Aorta (tissue), 5 donors: ENCODE measurements at places on chromosomes 12 and 14. TPM values are rescaled to one million over a fixed set of nuclear protein-coding genes. Genes with fewer than 3 reads are reported as not detected.

TAS2R46 gene
- 3.3 TPM for total RNA-seq

LMNTD1 gene
- not detected for total RNA-seq

DNA sequence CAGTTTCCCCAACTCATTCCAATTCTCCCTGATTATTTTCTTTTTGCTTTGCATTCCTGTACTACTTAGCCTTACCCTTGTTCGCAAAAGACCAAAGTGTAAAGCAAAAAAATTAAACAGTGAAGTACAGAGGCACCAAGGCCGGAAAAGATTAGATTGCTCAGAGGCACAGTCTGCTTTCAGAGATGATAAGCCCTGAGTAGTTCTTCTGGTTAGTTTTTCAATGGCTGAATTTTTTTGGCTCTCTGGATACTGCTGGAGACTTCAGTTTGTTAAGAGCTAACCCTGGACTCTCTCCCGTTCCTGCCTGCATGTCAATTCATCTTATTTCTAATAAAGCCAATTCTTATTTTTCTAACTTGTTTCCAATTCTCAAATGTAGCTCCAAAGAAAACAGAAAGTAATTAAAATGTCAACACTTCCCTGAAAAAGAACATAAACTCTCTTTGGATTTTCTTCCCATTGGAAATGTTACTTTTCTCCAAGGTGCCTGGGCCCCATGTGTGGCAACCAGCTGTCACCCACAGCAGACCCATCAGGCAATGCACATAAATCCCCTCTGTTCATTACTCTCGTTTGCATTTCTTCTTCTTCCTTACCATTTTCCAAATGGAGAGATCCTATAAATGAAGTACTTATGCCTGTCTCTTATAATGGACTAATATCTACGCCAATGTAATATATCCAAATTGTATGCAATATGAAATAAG, 142.8 kb downstream of the BTG1 start:
- H3K27ac ChIP-seq: no peak overlapping the region
- no peaks in the 10 kb centered on the region for H3K36me3 ChIP-seq
- no peak for DNase-seq
- H3K4me3 ChIP-seq: no peak overlapping the region
- no peaks in the 10 kb centered on the region for H3K4me1 ChIP-seq

- no peaks in the 10 kb centered on the region for H3K36me3 ChIP-seq
- no peak overlapping the region for H3K27ac ChIP-seq
- no peak for DNase-seq
Measured at GRCh38 chr12:132491138-132491663, 1.2 kb downstream of the FBRSL1 start.

STX2 gene
- total RNA-seq: 31.5 TPM
